ENCODE measurements at places on chromosomes 16 and 17. TPM values are rescaled to one million over a fixed set of nuclear protein-coding genes. Genes with fewer than 3 reads are reported as not detected.
A peak's percentile ranks its signal among the peaks of the same experiment; 100 is the strongest.

DNA sequence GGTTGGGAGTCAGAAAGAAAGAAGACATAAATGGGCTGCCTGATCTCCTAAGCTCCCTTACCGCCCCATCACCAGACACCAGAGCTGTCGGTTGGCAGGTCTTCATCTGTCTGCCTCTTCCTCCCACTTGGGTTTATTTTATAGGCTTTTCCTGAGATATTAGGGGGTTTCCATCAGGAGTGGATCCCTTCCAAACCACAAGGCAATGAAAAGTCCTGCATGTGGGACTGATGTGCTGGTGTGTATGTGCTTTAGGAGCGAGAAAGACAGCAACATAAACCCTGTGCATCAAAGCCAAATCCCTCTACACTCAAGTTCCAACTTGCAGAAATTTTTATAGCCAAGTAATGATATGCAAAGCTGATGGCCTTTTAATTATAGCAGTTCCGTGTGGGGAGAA, 389.5 kb downstream of the SLC39A11 start:
- DNase-seq: peak; percentile 76

GRCh38 chr16:35339337-35339736, 1879.9 kb downstream of the TP53TG3F start:
- DNase-seq: no peak

ZSCAN10 gene
- total RNA-seq: not detected

SLC39A11 gene
- 20.0 TPM for total RNA-seq

APOBR gene
- total RNA-seq: under 0.01 TPM
